Urinary bladder (tissue), 4 donors: ENCODE measurements at places on chromosomes 1 and 21.

DNA sequence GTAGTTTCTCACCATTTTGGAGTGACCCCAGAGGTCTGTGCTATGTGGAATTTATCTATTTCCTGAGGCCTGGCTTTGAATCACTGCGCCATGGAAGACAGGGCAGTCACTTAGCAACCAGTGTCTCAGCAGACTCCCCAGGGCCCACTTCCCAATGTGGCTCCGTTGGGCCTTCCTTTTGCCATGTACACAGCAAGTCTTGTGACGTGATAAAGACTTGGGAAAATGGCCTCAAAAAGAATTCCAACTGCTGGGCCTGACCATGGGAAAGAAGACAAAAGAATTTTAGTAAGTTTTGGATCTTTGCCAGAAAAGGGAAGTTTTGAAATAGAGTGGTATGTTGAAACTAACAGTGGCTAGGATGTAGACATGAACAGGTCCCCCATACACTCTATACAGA, 36.2 kb downstream of the TLR5 start:
- no peak for DNase-seq

- no peak for DNase-seq
Measured at GRCh38 chr1:910311-910880, 13.3 kb upstream of the SAMD11 start.

DNA sequence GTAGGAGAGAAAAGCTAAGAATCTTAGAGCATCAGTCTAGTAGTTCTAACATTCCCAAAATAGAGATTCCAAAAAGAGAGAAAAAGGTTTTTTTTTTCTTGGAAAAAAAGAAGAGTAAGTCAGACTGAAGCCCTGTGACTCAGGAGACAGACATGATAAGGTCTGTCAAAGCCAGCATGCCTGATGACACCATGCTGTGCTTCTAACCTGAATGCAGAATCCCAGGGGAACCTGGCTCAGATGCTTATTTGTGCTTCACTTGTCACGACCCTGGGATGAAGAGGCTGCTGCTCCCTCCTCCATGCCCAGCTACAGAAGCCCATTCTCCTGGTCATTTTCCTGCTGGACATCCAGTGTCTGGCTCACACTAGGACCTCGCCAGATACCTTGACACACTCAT, 44.3 kb downstream of the ERICH3 start:
- DNase-seq = no peak

GRCh38 chr1:154967331-154967950, 3.1 kb downstream of the SHC1 start:
- DNase-seq = no peak

DNA sequence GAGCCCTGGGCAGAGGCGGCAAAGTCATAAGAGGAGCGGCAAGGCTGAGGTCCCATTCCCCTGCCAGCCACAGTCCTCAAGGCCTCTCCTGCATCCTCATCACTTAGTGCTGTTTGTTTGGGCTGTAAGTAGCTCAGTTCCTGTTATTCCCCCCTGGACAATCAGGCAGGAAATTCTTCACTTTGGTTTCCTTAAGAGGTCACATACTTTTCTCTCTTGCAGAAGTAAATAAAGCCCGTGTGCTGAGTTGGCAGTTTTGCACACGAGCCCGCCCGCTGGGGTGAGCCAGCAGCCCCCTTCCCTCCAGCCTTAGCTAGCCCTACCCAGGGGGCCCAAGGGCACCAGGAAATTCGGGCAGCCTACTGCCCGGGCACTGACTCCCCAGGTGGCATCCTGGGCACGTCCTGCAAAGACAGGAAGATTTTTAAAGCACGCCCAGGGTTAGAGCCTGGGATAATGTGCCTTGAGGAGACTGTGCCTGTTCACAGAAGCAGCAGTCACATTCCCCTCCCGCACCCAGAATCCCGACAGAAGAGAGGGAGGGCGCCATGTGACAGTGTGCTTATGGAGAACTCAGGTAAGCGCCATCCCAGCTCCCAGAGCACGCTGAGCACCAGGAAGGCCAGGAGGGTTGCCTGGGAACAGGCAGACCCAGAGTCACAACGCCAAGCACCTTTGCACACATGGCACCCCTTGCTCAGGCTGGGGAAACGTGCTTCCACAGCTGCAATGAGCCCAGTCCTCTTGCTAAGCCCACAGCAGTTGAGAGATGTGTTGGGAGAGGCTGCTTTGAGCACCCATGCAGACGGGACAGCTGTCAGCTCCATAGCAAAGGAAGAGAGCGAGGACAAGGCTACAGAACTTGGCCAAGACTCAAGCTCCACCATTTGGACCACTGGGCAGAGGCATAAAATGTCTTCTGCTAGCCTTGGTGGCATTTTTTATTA, 144.5 kb upstream of the TMEM51 start:
- DNase-seq = no peak

- no peak for DNase-seq
Measured at GRCh38 chr1:2042830-2043773, 7.1 kb upstream of the PRKCZ start.
